ENCODE measurements at places on chromosomes 6 and 20.

GRCh38 chr6:84762220-84763002 is 2.0 kb downstream of the TBX18 start:
- DNase-seq: no peak

- DNase-seq: no peak
Observed at GRCh38 chr6:45562171-45562570, 184.4 kb upstream of the SUPT3H start.

DNA sequence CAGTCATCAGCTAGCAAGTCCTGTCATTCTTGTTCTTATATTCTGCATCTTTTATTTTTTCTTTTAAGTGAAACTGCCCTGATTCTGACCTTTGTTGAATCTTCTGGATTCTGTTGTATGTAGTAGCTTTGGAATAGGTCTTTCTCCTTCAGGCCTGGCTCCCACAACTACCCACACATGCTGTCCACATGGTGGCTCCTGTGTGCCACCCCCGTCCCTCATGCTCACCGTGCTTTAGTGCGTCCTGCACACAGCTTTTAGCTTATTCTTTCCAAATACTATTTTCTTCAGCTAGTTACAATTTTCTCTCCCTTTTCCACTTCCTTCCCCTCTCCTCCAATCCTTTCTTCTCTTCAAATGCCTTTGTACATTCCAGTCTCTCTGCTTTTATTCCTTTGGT is 61.8 kb downstream of the CTNNBL1 start:
- DNase-seq: no peak

DNA sequence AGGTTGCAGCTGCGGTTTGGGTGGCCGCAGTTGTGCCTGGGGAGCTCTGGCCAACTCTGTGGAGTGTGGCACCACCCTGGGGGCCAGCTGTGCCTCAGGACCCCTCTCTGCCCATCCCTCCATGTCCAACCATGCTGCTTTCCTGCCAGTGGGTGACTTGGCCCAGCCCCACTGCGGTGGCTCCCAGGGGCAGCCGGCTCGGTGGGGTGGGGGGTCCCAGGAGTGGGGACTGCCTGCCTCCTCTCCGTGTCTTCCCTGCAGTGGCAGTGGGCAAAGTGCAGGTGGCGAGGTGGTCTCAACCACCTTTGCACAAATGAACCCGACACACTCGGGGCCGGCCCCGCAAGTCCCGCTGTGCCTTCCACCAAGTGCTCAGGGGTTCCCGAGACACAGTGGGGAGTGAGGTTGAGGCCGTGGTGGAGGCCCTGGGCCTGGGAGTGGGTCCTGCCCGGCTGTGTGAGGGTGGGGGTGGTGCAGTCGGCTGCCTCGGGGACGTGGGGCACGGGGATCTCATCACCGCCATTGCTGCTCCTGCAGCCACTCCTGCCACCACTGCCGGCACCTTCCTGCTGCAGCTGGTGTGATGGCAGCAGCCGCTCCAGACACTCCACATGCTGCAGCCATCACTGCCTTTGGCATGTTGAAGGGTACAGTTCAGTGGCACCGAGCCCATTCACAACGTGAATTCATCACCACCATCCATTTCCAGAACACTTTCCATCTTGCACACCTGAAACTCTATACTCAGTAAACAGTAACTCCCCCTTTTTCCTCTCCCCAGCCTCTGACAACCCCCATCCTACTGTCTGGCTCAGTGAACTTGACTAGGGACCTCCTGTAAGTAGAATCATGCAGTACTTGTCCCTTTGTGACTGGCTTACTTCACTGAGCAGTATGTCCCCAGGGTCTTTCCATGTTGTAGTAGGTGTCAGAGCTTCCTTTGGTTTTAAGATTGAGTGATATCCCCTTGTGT is 10.7 kb upstream of the SLCO4A1 start:
- DNase-seq: peak; percentile 76

DNA sequence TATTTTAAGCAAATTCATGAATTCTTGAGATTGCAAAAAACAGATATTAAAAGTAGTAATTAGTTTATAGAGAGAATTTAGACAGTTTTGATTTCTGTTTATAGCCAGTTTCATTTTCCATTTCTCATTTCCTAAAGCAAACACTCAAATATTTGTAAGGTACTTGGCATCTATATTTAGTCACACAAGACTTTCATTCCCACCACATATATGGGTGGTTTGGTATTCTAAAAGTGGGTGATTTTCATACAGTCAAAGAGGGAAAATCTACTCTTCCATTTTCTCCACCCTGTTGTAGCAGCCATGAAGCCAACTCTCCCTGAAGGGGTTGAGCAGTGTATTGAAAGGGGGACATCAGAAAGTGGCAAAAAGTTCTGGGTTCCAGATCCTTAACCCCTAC is 181.1 kb upstream of the SUPT3H start:
- no peak for DNase-seq

- DNase-seq: no peak
Observed at GRCh38 chr6:13800615-13801014, 13.7 kb downstream of the MCUR1 start.

Data from NCI-H187 treated with DMSO at 0.1 percent for 48 hours (cell line).